HS-5 (cell line): ENCODE measurements at places on chromosomes 1 and 21.

GRCh38 chr1:4709641-4710040 is 55.2 kb downstream of the AJAP1 start:
- DNase-seq, result no peak

- no peak for DNase-seq
Measured at GRCh38 chr1:201149400-201149799, 4.9 kb downstream of the TMEM9 start.

GRCh38 chr21:34992736-34993398 is 56.2 kb downstream of the RUNX1 start:
- DNase-seq, result no peak

DNA sequence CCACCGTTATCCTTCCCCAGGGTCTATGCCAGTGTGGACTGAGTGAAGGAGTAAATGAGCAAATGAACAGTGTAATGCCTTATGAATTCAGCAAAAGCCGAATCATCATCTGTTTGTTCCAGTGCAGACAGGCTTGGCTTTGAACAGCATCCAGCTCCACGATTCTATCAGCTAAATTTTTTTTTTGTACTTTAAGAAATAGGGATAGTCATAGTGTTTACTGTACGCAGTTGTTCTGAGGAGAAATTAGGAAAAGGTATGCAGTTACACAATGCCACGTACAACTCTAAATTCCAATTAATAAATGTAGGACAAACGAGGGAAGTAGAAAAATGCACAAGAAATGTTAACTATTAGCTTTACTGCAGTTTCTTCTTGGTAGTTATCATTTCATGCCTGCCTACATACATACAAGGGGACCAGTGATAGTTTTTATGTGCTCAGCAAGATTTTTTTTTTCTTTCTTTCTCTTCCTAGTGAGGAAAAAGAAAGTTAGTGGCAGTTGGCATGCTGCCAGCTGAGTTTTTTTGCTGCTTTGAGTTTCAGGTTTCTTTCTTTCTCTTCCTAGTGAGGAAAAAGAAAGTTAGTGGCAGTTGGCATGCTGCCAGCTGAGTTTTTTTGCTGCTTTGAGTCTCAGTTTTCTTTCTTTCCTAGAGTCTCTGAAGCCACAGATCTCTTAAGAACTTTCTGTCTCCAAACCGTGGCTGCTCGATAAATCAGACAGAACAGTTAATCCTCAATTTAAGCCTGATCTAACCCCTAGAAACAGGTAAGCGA is at the start of gene IFI44L:
Gene IFI44L, plus strand, starts transcription at position 646 of the 777 bp plus-strand sequence. CDS start 7,468 bp downstream, outside the sequence.
- DNase-seq, result no peak

GRCh38 chr1:1796466-1796865 is 18.2 kb upstream of the NADK start:
- no peak for DNase-seq

DNA sequence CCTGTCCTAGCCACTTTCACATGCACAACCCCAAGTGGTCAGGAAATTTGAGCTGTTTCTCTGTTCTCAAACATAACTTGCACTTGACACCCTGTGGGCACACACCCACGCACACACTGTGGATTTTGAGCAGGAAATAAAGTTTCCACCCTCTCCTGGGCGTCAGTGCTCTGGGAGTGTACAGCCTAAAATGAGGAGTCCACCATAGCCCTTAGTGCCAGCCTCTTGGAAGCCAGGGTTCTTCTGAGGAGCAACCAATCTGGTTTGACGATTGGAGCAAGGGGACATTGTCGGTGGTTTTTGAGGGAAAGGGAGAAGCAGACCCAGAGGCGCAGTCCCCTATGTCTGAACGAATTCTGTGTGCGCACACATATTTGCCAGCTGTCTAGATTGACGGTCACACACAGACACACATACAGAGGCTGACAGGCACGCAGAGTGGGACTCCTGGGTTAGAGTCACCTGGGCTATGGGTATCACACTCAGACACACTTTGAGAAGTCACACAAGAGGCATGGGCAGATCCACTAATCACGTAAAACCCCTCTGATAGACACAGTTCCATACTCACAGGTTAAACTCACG is 2.7 kb downstream of the DMBX1 start:
- DNase-seq, result no peak

DNA sequence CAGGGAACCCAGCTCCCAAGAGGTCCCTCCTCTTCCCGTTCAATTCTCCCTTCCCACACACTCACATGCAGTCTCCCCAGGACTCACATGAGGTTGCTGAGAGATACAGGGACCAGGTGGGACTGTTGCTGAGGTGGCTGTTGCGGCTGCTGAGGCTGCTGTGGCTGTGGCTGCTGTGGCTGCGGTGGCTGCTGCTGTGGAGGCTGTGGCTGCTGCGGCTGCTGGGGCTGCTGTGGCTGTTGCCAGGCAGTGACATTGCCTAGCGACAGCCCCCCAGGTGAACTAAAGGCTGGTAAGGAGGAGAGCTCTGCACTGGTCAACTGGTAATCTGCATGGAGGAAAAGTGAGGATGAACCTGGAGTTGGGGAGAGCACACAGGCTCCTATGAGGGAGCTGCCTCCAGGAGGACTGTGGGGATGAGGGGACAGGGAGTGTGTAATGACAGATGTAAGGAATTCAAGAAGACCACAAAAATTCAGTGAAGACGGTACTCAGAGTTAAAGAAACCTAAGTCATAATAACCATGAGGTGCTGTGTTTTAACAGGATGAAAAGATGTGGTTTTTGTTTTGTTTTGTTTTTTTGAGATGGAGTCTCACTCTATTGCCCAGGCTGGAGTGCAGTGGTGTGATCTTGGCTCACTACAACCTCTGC is 31.8 kb downstream of the MEF2D start:
- no peak for DNase-seq

- DNase-seq, result no peak
Measured at GRCh38 chr21:45768011-45768739, 124.7 kb downstream of the PCBP3 start.

GRCh38 chr21:46661211-46661625 is 25.7 kb downstream of the PRMT2 start:
- no peak for DNase-seq

DNA sequence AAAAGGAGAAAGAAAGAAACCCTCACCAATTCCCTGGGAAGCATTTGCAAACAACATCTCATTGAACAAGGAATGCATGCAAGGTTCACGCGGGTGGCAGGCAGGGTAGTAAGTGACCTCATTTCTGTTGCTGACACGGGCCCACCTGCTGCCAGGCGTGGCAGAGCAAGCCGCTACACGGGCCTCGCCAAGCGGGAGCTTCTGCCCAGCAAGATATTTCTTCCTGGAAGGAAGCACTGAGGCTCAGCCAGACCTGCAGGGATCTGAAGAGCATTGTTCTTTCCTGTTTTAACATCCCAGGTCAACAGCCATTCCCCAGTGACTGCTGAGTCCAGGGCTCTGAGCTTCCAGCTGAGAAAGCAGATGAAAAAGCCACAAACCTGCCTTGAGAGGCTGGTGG is 91.9 kb upstream of the IGSF21 start:
- DNase-seq, result no peak

DNA sequence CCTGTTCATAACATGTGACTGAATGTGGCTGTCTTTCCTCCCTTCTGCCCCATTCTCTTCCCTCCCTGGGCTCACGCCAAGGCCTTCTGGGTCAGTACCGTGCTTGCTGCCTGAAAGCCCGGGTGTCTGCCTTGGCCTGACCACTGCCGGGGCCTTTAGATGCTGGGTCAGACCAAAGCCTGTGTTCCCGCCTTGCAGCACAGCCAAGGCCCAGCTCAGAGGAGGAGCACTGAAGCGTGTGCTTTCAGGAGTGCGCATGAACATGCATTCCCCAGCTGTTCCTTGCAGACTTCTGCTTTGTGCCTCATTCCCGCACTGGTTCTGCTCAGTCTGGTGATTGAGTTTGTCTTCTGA is 27.0 kb upstream of the SARS1 start:
- DNase-seq, result no peak

- no peak for DNase-seq
Measured at GRCh38 chr1:87236585-87236984, 92.1 kb upstream of the LMO4 start.

DNA sequence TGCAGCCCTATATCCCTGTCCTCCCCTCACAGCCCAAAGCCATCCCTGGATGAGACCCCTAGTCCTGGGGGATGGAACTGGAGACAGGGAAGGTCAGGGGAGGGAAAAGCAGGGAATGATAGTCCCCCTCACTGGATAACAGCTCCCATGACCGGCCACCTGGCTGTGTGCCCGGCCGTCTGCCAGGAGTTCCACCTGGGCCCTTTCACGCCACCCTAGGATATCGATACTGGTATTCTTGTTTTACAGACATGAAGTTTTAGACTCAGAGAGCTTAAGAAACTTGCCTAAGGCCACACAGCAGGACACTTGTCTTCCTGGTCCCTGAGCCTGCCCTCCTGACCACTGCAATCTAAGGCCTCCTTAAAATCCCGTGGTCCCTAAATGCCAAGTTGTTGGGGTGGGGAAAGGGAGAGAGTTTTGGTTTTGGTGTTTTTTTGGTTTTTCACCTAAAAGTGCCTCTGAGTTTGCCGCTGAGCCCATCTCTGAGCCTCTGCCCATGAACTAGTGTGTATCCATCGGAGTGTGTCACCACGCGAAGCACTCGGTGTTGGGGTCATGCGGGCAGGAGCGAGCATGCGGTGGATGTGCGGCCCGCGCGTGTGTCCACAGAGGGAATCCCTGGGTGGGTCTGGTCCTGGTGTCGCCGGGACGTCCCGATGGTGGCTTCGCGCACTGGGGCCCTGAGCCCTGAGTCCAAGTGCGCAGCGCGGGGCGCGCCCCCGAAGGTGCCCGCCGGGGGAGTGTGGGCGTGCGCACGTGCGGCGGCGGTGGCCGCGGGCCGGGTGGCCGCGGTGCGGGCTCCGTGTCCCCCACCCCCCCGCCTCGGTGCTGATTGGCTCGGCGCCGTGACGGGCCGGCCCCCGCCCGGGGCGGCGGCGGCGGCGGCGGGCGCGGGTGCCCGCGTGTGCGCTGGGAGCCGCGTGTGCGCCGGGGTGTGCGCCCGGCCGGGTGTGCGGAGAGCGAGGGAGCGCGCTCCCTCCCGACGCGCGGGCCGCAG is at the start of gene EPHA8:
Gene EPHA8, plus strand, starts transcription at position 906 of the 1,000 bp plus-strand sequence. CDS start 147 bp downstream, outside the sequence.
- no peak for DNase-seq

DNA sequence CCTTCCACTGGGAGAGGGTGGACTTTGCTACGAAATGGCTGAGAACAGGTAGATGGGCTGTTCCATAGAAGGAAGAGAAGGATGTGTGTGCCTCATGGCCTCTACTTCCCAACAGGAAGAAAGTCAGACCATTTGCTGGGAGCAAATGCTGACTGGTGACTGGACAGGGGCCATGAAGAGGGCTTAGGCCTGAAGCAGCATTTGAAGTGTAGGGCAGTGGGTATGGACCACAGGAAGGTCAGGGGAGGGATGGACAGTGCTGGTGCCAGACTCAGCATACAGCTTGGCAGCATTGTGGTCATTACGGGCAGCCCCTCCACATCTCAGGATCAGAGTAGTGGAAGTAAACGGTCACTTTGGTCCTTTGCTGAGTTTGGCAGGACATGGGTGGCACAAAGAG is 275.7 kb downstream of the MATN1 start:
- DNase-seq, result no peak

DNA sequence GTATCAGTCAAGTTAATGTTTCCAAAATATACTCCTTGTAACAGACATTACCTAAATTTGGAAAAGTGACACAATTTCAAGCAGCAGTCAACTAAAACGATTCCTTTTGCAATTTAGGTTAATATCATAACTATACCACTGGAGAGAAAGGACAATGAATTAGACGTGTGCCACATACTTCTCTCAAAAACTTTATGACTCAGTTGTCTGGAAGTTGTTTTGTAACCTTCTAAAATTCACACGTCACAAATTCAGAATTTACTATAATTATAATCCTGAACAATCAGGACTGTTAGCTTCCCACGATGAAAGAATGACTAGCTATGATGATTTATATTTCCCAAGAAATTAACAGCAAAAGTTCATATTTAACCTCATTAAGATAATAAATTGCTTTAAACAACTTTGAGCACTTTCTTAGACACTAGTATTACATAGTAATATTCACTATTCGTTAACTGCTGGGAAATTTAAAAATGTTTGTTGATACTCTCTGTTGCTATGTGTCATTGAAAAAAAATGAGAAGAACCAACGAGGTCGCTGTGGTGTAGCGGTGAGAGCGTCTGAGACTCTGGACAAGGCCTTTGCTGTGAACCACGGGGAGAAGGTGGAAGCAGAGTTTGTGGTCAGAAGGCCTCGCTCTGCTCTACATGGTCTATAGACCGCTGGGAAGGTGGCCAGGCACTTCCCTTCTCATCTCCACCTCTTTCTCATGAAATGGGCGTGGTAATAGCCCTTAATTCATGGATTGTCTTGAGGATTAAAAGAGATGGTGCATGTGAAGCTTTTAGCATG is 27.9 kb upstream of the BATF3 start:
- peak; percentile 41 for DNase-seq

DNA sequence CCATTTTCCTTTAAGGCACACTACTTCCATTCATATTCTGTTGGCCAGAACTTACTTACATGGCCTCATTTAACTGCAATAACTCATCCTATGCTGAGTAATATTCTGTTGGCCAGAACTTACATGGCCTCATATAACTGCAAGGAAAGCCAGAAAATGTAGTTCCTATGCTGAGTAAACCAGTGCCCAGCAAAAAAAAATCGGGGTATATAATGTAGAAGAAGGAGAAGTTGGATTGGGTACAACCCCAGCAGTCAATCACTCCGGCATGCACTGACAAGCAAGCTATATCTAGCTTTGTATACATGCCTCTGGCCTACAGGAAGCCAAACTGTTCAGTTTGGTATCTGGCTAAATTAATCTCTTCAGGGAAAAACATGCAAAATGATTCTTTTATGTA is 39.4 kb upstream of the PPIH start:
- no peak for DNase-seq

DNA sequence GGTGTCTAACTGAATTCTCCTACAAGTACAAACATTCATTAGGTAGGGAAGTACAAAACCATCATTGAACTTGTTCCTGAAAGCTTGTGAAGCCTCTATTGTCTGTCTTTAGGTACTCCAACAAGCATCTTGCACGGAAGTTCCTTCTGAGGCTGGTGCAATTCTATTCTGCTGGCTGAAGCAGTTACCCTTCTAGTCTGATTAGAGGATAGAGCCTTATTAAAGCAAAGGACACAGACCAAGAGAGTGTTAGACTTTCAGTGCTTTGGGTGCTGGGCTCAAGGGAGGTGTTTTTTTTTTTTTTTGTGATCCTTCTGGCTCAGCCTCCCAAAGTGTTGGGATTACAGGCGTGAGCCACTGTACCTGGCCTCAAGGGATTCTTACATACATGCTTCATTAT is 43.8 kb downstream of the HHAT start:
- no peak for DNase-seq

DNA sequence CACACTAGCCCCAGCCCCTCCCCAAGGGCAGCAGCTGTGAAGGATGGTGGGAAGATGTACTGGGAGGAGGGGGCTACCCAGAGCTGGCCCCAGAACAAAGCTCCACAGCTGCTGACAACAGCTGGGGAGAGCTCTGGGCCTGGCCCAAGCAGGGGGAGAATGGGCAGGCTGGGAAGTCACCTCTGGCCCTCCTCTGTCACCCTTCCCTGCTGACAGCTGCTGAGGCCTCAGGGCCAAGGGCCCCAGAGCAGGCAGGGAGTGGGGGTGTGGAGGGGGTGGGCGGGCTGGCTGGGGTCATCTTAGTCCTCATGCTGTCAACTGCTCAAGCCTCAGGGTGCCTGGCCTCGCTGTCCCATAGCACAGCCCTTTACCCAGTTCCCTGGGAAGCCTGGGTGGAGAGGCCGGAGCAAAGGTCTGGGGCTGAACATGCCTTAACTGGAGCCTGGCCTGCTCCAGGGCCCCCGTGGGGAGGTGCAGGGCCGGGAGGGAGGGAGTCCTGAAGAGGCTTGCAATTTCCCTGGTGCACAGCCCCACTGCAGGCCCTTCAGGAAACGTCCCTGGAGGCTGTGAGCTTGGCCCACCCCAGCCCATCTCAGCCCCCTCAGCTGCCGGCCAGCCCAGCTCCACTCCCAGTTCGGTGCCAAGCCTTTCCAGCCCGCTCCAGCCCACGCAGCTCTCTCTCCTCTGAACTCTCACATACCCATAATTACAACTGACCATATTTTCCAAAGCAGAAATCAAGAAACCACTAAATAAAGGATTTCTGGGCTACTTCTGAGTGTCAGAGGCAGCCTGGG is 25.7 kb downstream of the HSPG2 start:
- DNase-seq, result no peak
